ENCODE measurements at places on chromosomes 2 and 18.

- DNase-seq, result peak; percentile 61
These were observed 48.0 kb downstream of the TRABD2A start for GRCh38 chr2:84832772-84833461.

- no peak for DNase-seq
These were observed 42.5 kb downstream of the ZEB2 start for GRCh38 chr2:144477281-144477956.

- DNase-seq, result no peak
These were observed 11.1 kb upstream of the FAP start for GRCh38 chr2:162254236-162254871.

GRCh38 chr18:50749421-50749820, 70.4 kb downstream of the MRO start:
- DNase-seq, result no peak

DNA sequence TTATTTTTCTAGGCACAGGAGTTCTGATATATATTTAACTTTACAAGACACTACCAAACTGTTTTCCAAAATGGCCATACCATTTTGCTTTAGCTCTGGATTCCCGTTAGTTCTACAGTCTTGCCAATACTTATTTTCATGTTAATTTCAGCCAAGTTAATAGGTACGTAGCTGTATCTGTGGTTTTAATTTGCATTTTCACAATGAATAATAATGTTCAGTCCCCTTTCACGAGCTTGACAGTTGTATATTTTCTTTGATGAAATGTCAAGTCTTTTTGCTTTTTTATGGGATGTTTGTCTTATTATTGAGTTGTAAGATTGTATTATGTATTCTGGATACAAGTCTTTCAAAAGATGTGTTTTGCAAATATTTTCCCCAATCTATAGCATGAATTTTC, 50.6 kb upstream of the GALNT5 start:
- no peak for DNase-seq
